ENCODE measurements at places on chromosomes 2 and 18.

GRCh38 chr18:68623342-68623741 is 91.6 kb downstream of the TMX3 start:
- DNase-seq: no peak

DNA sequence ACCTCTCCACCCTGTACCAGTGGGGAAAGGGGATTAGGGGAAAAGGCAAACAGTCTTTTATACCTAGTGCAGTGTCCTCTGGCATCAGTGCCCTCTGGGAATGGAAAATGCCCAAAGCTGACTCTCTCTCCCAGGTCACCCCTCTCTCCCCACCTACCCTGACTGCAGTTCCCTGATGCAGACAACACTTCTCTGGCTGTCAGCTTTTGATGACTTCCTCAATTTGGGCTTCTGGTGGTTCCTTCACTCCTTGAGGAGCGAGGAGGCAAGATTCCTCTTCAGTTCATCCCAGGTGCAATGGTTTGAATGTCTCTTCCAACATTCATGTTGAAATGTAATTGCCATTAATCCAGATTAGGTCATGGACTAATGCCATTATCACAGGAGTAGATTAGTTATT is 19.7 kb upstream of the PPM1B start:
- no peak for DNase-seq

GRCh38 chr2:206144383-206144782 is 14.9 kb downstream of the NDUFS1 start:
- no peak for DNase-seq

DNA sequence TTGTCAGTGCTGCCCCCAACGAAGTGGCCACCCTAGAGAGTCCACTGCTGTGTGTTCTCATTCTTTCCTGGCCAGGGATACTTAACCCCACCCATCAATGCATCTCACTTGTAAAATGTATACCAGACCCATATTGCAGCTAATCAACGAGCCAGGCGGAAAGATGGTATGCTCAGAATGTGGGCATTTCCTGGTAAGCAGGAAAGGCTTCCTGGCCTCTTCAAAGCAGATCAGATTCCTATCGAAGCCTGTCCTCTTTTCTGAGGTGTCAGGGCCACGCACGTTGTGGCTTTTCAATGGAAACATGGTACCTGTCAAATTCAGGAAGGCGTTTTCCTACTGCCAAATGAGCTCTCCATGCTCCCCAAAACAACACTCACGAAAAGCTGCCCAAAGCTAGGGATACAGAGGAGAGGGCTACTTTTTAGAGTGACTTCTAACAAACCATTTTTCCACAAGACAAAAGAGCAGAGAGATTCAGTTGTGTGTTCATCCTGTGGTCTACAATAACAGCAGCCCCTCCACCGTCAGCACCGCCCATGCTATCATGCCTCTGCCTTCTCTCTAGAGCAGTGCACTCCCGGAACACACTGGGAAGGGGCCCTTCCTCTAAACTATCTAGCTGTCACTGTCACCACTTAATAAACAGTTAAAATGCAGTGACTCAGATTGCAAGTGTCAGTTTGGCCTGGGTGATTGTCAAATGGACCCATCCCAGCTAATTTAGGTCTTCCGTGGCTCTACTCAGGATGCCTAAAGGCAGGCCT is 535.1 kb downstream of the RNF144A start:
- DNase-seq: no peak

DNA sequence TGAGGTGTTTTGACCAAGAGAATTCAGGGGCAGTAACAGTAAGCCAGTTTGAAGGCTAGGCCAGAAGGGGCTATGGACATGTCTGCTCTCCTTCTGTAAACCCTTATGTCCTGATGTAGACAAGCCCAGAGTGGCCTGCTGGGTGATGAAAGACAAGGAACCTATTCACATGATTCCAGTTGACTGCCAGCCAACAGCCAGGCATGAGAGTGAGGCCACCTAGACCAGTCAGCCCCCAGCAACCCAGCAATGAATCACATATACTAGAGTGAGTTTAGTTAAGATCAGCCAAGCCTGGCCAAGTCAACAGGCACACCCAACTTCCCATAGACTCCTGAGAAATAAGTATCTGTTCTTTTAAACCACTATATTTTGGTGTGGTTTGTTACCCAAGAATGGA is 1889.7 kb upstream of the CELF4 start:
- no peak for DNase-seq

GRCh38 chr2:174446531-174446930 is 40.3 kb downstream of the GPR155 start:
- DNase-seq: no peak

DNA sequence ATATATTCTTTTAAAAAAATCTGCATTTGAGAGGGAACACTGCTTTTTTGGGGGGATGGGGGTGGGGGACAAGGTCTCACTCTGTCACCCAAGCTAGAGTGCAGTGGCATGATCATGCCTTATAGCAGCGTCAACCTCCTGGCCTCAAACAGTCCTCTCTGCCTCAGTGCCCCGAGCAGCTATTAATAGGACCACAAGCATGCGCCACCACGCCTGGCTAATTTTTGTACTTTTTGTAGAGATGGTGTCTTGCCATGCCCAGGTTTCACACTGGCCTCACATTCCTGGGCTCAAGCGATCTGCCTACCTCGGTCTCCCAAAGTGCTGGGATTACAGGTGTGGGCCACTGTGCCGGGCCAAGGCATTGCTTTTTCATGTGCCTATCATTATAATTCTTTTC is 154.2 kb downstream of the ATAD2B start:
- DNase-seq: no peak

- no peak for DNase-seq
These were observed 159.0 kb downstream of the NUP35 start for GRCh38 chr2:183283209-183283608.

DNA sequence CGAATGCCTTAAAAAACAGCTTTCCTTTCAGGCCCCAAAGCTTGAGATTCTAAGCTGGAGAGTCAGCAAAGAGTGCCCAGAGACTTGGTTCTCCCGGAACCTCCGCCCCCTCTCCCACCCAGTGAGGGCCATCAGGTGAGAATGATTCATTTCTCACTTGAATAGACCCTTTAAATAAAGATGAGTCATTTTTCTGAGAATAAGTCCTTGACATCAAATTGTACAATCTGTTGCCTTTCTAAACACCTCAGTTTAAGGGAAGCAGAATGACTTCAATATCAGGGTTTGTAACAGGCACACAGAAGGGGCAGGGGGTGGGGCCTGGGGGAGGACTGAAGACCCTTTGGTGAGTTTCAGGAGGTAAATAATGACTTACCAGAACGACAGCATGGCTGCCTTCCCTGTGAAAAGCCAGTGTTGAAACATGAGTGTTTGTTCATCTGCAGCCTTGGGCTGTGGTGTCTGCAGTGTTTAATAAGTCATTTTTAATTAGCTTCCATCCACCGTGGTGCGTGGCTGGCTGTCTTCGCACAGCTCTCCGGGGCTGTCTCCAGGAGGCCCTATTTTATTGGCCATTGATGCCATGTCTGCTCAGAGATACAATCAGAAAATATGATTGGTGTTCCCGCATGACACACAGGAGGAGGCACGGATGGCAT is 134.9 kb upstream of the ZNF236 start:
- peak; percentile 7 for DNase-seq

GRCh38 chr2:98185801-98186200 is 98.8 kb downstream of the VWA3B start:
- DNase-seq: no peak

DNA sequence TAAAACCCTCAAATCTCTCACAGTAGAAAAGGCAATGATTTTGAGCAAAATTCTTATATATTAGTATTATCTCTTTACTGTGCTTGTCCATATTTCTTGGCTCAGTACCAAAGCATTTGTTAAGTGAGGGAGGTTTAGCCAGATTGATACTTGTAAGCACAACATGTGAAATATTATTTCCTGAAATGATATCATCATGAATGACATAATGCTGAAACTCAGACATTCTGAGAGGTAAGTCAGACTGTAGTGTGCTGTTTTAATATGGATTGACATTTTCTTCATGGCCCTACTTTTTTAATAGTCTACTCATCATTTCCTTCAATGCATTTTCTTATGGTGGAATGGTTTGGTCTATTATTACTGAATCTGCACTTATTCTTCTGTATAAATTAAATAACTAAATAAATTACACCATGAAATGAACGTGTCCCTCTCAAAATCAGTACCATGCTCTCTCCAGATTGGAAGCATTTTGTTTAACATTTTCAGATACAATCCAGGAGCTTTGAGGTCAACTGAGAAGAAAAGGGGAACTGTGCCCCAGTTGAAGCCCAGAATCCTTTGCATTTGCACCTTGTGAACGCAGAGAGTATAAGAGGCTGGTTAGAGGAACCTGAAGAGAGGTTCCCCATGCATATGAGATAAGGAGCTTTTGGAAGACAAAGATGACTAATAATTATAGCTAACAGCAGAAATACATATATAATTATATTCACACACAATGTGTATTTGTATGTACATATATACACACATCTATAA is 50.1 kb upstream of the CRACDL start:
- no peak for DNase-seq

- DNase-seq: no peak
These were observed 57.3 kb downstream of the IRS1 start for GRCh38 chr2:226742347-226742746.

- no peak for DNase-seq
These were observed 320.4 kb upstream of the HS6ST1 start for GRCh38 chr2:128639120-128639477.

- no peak for DNase-seq
These were observed 104.3 kb downstream of the KYNU start for GRCh38 chr2:142981756-142982155.

DNA sequence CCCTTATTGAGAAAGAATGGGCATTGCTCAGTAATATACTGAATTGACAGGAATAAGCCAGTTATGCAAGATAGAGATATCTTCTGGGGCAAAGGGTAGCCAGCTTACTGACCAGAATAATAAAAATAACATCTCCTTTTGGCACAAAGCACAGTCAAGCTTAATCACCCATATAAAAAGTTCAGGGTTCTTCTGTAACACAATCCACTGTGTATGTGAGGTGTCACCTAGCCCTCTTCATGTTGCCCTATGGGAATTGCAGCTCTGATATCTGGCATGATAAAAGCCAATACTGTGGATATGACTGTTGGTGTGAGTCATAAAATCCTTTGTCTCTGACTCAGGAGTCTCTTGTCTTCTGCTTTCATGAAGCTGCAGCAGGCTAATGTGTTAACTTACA is 90.8 kb downstream of the DSEL start:
- DNase-seq: no peak

GRCh38 chr2:237222178-237222577 is 136.5 kb downstream of the COPS8 start:
- no peak for DNase-seq

DNA sequence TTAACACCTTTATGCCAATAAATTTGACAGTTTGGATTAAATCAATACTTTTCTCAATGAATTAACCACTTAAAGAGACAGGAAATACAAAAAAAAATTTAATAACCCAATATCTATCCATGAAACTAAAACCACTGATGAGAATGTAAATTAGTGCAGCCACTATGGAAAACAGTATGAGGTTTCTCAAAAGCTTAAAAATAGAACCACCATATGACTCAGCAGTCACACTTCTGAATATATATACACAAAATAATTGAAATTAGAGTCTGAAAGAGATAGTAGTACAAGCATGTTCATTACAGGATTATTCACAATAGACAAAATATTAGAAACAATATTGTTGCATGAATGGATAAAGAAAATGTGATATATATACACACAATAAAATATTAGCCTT is 382.1 kb upstream of the SETBP1 start:
- DNase-seq: no peak

GRCh38 chr2:105754011-105754410 is 9.3 kb downstream of the NCK2 start:
- DNase-seq: peak; percentile 36

GRCh38 chr2:45850558-45850957 is 199.1 kb downstream of the PRKCE start:
- no peak for DNase-seq

- no peak for DNase-seq
These were observed 128.7 kb upstream of the SLC35G4 start for GRCh38 chr18:11480692-11481091.

- DNase-seq: no peak
These were observed 90.6 kb upstream of the ANKRD30BL start for GRCh38 chr2:132252191-132252893.

DNA sequence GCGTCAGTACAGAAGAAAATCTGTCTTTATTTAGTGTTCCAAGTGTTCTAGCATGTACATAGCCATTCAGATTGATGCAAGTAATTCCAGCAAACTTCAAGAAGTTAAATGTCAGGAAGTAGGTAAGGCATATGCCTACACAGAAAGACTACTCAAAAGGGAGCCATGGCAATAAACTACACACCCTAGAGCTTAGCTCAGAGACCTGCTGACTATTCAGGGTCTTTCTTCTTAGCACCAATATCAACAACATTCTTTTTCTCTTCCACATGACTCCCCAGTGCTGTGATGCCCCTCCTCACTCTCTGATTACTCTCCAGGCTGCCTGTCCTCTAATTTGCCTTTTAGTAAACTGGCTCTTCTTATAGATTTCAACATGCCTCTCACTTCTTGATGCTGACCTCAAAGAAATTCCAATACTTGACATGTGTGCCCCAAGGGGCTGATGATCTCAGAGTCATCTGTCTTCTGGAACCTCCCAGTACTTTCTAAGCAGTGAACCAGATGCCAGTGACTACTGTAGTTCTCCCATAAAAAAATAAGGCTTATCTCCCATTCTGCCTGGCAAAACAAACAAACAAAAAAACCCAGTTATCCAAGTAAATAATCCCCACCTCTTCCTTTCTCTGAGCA is 909.2 kb upstream of the FANCL start:
- no peak for DNase-seq

DNA sequence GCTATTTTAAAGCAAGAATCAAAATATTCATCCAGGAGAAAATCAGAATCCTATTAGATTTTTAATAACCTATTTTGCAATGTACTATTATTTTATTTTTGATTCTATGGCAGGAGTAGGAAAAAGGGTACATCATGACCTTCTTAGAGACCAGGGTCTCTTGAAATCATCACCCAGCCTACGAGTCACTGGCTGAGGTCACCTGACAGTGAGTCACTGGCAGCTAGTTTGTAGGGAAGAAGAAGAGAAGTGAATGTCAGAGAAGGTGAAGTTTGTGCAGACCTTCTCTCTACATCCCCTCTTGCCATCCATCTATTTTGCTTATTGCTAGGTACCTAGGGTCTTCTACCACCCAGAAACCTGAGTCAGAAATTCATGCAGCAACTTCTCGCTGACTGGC is 144.2 kb downstream of the ALK start:
- no peak for DNase-seq

- no peak for DNase-seq
These were observed 44.0 kb upstream of the LRRTM4 start for GRCh38 chr2:77566131-77566530.

Data from stimulated activated CD4-positive, alpha-beta T cell treated with anti-CD3 and anti-CD28 coated beads, Interleukin-4, amount 100 ng/mL, for 1 hour (primary cell).